CD4-positive, alpha-beta T cell treated with Interleukin-6 at 100 ng/mL for 8 hours (primary cell): ENCODE measurements at places on chromosomes 2 and 18.

DNA sequence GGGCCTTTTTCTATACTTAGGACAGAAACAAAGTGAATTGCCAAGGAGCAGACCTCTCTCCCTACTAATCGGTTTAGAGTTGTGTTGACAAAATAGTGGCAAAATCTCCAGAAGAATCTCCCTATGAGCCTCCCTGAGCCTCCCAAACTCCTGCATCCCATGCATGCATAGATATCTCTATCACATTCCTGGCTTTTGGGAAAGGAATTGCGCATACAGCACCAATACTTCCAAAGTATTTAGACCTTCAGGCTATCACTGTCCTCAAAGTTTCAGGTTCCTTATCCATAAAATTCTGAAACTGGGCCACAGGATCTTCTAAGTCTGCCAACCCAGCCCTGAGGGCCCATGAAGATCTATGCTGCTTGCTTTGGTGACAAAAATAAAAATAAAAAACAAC lies 152.1 kb downstream of the SLC8A1 start:
- DNase-seq = no peak

- no peak for DNase-seq
Observed at GRCh38 chr2:231199219-231199618, 788 bp downstream of the ARMC9 start.

GRCh38 chr2:226746196-226746800 lies 53.3 kb downstream of the IRS1 start:
- no peak for DNase-seq

GRCh38 chr2:33238111-33238510 lies 238.3 kb upstream of the RASGRP3 start:
- no peak for DNase-seq

DNA sequence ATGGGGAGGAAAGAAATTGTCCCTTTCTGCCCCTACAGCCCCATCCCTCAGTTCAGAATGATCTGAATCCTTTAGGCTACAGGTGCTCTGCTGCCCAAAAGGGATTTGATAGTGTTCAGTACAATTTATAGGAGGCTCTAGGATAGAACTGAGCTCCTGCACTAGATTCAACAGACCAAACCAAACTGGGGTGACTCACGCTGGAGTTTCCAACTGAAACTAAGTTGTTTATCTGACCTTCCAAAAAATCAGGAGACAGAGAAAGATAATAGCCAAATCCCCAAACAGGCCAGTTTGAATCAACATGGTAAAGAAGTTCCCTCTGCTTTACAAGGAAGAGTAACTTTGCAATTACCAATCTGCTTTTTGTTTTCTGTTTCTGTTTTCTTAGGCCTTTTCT lies 72.7 kb upstream of the MBOAT2 start:
- DNase-seq = no peak

DNA sequence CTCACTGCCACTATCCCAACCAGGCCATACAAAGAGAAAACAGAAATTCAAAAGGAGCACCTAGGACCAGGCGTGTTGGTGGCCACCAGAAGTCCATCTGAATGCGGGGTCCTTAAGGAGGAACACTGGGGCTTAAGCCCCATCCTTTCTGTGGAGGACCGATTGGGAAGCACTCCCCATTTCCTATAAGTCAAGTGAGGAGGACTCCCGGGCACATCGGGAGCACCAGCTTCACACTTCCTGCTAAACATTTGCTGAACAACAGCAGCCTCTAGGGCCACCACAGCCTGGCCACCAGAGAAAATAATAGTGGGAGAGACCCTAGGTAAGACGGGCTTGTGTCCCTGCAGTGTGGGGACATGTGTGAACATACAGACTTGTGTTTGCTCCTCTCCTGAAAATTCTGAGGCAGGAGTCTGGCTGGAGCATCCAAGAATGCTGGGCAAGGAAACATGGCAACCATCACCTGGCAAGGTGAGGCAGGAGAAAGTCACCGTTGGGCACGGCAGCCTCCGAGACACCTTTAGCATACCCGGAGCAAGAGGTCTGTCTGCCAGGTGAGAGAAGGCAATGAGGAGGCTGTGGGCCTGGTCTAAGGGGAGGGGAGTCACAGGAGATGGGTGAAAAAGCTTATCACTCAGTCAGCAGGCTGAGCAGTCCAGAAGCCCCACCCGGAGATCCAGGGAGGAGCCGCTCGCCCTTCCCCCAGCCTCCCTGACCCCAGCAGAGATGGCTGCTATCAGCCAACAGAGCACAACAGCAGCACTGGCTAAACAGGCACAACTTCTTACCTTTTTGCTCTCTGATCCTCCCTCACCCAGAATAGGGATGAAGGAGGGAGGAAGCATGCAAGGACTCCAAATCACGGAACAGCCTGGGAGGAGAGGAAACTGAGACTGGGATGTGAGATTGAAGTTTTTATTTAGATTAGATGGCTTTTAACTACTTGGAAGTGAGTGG lies 282.3 kb downstream of the EIPR1 start:
- DNase-seq = no peak

DNA sequence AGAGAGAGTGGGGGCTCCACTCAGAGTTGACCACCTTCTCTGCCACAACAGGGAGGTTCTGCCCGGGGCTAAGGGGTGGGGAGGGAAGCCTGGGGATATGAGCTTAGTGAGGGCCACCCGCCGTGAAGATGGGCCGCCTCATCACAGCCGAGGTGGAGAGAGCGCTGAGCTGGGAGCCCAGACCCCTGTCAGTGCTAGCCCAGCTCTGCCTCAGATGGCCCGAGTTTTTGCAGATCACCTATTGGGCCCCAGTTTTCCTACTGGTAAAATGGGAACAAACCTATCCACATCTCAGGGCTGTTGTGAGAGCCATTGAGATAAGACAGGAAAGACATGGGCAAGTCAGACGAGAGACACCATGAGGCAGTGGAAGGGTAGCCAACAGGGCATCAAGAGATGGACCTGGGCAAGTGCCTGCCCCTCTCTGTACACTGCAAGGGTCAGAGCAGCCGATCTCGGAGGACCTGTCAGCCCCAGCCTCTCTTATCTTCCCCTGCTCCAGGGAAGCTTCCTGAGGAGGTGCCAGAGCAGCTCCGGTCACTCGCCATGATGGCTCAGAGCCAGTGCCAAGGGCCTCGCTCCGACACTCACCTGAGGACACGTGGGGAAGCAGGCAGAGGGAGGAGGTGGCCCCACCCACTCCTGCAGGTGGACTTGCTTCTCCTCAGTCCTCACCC lies 88.9 kb downstream of the MCFD2 start:
- DNase-seq = no peak

- no peak for DNase-seq
Observed at GRCh38 chr2:145036421-145037011, 516.6 kb upstream of the ZEB2 start.

GRCh38 chr2:25981596-25982272 lies 563 bp downstream of the KIF3C start:
- no peak for DNase-seq

DNA sequence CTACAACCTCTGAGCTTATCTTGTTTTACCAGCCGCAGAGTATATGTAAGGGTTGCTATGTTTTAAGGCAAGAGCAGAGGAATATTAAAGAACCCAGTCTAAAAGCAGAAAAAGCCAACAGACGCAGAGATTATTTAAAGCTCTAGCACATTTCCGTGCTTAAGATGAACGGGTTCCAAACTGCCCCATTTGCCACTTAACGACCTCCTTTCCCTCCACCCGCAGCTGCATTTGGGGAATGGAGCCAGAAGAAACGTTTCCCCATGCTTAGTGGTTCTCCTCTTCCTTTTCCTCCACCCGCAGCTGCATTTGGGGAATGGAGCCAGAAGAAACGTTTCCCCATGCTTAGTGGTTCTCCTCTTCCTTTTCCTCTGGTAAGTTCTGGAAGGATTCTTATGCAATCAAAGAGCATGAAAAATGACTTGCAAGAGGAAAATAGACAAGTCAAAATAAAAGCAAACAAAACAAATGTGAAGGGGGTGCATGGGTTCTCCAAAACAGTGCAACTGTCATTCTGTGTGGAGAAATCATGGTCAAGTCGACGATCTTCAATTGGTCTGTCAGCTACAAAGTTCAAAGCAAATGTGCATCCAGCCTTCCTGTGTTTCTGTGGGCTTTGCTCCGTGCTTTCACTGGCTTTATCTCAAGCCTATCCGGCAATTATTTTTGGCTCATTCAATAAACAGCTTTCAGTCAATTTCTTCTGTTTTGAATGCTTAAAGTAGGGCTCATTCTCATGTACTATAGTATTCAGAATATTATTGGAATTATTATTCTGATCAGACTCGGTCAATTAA lies 57.8 kb downstream of the DIPK1C start:
- DNase-seq = no peak

- DNase-seq = no peak
Observed at GRCh38 chr18:48979944-48980890, 29.5 kb upstream of the SMAD7 start.

GRCh38 chr2:151904807-151905206 lies 76.6 kb upstream of the ARL5A start:
- no peak for DNase-seq

GRCh38 chr18:44946529-44947113 lies 265.9 kb downstream of the SETBP1 start:
- no peak for DNase-seq

DNA sequence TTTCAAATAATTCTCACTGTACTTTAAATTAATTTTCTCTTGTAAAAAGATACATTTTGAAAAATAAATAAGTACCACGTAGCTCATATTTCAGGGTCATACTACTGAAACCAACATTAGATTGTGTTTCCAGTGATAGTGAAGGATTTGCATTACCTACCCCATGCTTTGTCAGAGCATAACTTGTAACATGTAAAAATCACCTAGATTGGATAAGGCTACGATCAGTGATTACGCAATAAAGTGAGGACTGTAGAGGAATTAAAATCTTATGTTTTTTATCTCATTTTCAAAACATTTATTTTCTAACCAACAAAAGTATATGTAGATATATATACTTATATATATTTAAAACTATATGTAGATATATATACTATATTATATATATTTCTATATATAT lies 89.4 kb upstream of the VRK2 start:
- no peak for DNase-seq

- no peak for DNase-seq
Observed at GRCh38 chr18:77177009-77177408, 44.4 kb upstream of the MBP start.

GRCh38 chr2:209942426-209942825 lies 60.0 kb upstream of the RPE start:
- no peak for DNase-seq

DNA sequence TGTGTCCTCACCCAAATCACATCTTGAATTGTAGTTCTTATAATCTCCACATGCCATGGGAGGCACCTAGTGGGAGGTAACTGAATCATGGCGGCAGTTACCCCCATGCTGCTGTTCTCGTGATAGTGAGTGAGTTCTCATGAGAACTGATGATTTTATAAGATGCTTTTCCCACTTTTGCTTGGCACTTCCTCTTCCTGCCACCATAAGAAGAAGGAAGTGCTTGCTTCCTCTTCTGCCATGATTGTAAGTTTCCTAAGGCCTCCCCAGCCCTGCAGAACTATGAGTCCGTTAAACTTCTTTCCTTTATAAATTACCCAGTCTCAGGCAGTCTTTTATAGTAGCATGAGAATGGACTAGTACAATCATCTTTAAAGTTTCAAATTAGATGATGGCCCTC lies 902.4 kb upstream of the PIK3C3 start:
- no peak for DNase-seq

DNA sequence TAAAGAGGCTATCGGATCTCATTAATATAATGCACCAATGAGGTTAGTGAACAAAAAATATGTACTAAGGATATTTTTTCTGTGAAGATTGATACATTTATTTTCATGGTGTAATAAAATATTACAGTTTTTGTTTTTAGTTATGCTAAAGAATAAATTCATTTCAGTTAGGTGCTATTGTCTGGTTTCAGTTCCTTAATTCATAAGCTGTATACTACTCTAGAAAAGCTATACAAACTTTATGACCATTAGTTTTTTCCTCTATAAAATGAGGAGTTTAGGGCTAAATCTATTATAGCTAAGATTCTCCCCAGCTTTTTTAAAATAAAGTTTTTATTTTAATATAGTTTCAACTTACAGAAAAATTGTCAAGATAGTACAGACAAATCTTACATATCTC lies 1311.7 kb upstream of the NXPH2 start:
- DNase-seq = no peak

GRCh38 chr2:162968306-162968705 lies 129.7 kb upstream of the KCNH7 start:
- no peak for DNase-seq

DNA sequence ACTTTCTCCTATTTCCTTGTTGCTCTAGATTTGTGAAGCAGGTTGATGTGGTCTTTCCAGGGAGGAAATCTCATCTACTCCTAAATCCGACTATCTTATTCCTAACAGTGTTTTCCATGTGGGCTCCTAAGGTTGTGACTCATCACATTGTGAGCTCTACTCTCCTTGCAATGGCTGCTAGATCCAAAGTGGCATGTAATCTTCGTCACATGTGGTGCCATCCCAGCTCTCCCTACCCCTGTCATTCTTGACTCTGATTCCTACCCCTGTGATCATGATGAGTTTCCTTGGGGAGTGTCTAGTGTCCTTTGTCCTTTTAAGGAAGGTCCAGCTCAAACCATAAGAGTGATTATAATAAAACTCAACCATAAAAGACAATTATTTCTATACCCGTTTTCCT lies 47.3 kb upstream of the GULP1 start:
- no peak for DNase-seq

DNA sequence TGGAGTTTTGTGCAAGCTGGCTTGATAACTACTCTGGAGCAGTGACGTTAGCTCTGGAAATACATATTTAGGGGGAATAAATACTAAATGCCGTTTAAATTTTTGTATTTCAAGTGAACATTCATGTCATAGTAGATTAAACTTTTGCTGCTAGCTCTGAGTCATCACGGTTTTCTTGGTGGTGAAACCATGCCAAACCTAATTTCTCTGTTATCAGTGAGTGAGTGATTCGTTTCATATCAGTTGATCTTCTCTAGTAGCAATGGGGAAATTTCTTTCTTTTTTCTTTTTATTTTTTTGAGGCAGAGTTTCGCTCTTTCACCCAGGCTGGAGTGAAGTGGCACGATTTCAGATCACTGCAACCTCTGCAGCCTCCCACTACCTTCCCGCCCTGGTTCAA lies 211.1 kb downstream of the PTPRM start:
- DNase-seq = no peak

- DNase-seq = no peak
Observed at GRCh38 chr2:73983322-73984202, 1.1 kb upstream of the TET3 start.
